ENCODE measurements at places on chromosomes 6 and 20.
A peak's percentile ranks its signal among the peaks of the same experiment; 100 is the strongest.

DNA sequence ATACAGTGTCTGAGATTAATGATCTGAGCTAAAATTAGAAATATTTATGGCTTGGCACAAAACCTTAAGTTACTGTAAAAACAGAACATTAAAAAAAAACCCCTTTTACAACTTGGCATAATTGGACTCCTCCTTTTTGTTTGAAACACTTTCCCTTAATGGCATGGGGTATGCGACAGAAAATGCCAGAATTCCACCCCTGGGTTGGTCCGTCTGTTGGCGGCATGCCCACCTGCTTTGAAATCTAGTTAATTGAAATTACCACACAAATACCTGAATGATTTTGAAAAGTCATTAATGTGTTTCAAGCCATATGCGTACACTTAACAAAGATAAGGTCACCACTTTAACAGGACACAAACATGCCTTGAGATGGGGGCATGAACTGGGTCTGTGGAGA is 175.1 kb upstream of the FOXQ1 start:
- no peak for DNase-seq

- no peak for DNase-seq
Measured at GRCh38 chr6:157020398-157020797, 243.2 kb downstream of the ARID1B start.

- no peak for DNase-seq
Measured at GRCh38 chr6:42978487-42978838, 518 bp downstream of the PEX6 start.

GRCh38 chr6:105994591-105995390 is 91.3 kb upstream of the PRDM1 start:
- peak; percentile 15 for DNase-seq

- DNase-seq = no peak
Measured at GRCh38 chr20:49872056-49872455, 43.3 kb downstream of the SPATA2 start.

- no peak for DNase-seq
Measured at GRCh38 chr6:1625794-1626435, 16.2 kb downstream of the FOXC1 start.

- no peak for DNase-seq
Measured at GRCh38 chr6:97440590-97441176, 157.7 kb upstream of the MMS22L start.

GRCh38 chr20:39789411-39789810 is 827.3 kb downstream of the DHX35 start:
- no peak for DNase-seq

DNA sequence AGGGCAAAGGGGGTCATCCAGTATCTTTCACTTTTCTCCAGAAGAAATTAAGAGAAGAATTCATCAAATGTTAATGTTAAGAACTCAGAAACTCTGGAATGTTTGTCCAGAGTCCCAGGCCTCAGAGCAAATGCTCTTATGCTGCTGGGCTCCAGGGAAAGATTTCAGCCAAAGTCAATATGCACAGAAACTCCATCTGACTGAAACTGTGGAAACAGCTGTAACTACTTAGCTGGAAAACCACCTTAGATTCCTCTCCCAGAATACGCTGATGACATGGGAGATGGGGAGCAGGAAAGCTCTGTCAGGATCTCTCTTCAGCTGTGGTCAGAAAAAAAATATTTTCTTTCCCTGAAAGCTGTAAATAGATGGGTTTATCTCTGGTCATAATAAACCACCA is 559.6 kb downstream of the RFPL4B start:
- DNase-seq = no peak

- no peak for DNase-seq
Measured at GRCh38 chr20:45545754-45546453, 1.3 kb downstream of the EPPIN start.

DNA sequence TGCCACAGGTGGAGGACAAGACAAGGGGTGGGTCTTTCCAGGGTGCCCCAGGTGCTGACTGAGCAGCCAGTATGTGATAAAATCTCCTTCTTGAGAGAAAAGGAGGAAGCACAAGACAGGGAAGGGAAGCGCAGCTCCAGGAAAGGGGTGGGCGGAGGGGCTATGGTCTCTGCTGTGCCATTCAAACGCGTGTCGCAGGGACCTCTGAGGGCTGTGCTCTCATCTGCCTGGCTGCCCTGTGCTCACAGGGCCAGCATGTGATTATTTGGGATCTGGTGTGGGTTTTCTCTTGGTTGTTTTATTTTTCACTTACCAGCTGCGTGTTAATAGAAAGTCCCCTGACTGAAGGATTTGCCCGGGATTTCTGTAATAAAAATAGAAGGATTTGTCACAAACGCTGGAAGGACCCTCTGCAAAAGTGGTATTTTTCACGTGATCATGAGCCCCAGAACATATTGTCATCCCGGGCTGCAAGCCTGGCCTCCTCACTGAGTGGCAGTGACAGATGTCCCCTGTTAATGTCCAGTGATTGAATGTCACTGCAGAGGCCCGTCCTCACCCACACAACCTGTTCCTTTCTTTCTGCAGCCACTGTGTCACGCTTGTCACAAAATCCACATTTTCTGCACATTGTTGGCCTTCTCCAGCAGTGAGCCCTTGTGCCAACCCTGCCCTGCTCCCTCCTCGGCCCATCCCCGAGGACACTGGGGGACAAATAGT is 35.0 kb upstream of the VSX1 start:
- DNase-seq = no peak

GRCh38 chr20:16175322-16175961 is 397.8 kb downstream of the KIF16B start:
- no peak for DNase-seq
